Cerebellar cortex (tissue), 1 donor: ENCODE measurements at places on chromosomes 7 and 10.

GRCh38 chr10:18149196-18149800 lies 9.1 kb downstream of the CACNB2 start:
- no peak for DNase-seq

- peak; percentile 63 for DNase-seq
Observed at GRCh38 chr7:151744656-151745638, 132.0 kb downstream of the PRKAG2 start.

DNA sequence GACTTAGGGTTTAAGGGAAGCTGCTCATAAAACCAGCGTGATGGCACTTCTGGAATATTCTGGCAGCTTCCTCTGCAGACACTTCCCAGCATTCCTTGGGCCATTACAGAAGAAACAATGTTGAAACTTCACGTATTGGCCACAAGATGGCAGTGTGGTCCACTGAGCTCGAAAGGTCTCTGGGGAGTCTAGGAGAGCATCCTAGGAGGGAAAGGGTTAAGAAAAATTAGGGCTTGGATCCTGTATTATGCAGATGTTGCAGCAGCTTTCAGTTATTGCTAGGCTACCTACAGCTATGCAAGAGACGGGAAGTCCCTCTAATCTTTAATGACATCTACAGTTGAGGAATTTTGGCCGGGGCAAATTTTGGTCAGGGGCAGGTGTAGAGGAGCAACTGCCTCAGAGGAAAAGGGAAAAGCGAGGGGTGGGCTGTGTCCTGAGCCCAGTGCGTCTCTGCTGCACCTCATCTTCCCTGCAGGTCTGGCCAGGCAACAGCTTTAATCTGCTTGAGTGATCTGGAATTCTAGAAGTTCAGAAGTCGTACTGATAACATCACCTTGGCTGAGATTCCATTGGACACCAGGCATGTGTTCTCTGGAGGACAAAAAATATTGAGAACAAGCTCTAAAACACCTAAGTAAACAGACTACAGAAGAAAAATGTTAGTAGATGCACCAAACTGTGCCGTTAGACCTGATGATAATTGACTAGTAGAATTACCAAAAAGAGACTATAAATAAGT lies 220.8 kb upstream of the PRSS58 start:
- peak; percentile 32 for DNase-seq

DNA sequence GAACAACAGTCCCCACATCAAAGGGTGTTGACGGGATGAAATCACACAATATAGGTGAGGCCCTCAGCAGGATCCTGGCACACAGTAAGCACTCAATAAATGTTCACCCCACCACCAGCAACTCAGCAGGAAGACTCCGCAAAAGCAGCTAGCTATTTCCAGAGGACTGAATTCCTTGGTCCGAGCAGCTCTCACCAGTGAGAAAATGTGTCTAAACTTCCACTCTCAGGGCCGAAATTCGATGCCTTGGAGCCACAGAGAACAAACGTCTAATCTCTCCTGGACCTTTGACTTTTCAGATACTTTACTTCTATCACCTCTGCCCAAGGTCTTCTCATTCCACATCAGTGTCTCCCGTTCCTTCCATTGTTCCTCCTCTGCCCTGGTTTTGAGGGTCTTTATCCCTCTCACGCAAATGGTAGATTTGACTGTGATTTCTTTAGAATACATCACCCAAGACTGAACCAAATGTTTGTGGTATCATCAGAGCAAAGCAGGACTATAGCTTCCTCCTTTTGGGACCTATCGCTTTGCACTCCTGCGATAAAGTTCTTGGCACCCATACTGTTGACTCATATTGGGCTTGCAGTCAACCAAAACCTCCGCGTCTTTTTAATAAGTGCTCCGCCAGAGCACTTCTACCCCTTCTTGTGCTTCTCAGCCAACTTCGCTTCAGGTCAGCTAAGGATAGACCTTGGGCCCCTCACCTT lies 903 bp upstream of the NT5C2 start:
- DNase-seq = peak; percentile 45

- DNase-seq = no peak
Observed at GRCh38 chr10:124586142-124586541, 124.5 kb downstream of the LHPP start.

GRCh38 chr10:6313111-6313895 lies 110.6 kb downstream of the PFKFB3 start:
- DNase-seq = no peak

DNA sequence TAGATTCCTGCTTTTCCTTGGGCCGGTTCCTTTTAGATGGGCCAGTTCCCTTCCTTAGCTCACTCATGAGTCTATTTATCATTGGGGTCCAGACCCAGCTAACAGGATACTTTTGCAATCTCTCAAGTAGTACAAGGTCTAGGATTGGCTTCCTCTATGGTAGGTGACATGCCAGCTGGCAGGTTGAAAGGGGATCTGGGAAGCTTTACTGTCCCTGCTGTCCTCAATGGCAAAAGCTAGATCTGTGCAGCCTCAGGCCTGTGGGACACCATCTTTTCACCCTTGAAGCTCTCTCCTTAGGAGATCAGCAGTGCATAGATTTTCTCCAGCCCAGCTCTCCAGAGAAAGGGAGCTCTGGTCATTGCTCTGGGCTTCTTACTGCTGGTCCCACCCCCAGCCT lies 96.4 kb downstream of the CUL2 start:
- no peak for DNase-seq

DNA sequence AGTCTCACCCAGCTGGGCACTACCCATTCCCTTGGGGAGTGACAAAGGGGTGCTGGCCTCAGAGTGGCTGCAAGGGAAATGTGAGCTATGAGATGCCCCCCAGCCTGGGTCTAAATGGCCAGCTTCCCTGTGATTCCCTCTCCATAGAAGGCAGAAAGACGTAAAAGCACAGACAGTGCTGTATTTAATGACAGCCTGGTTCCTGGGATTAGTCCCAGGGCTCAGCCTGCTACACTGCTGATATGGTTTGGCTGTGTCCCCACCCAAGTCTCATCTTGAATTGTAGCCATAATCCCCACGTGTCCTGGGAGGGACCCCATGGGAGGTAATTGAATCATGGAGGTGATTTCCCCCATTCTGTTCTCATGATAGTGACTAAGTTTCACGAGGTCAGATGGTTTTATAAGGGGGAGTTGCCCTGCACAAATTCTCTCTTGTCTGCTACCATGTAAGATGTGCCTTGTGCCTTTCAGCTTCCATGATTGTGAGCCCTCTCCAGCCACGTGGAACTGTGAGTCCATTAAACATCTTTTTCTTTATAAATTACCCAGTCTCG lies 23.9 kb upstream of the CALN1 start:
- DNase-seq = peak; percentile 79

DNA sequence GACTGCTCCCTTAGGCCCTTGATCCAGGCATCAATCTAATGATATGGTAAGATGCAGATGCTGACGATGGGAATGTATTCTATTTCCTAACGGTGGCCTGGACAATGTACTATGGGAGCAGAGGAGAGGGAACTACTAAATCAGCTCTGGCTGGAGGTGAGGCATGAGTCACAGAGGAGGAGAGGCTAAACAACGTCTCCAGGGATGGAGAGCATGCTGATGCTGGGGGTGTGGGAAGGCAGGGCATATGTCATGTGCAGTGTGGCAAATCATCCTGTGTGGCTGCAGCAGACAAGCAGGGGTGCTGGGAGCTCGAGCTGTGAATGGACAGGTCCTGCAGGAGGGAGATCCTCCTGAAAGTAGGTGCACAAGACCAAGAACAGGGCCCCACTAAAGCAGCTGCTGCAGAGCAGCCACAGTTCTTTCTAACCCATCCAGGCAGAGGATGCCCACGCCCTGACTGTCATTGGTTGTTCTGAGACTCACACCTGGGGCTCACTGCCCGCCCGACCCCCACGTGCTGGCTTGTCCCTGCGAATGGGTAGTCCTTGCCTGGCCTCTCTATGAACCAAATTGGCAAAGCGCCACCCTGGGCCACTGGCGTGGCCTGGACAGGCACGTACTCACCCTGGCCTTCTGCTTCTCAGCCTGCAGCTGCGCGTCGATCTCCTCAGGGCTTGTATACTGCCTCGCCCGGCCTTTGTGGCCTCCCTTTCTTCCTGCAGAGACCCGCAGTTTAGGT lies 4.0 kb downstream of the PDAP1 start:
- no peak for DNase-seq

DNA sequence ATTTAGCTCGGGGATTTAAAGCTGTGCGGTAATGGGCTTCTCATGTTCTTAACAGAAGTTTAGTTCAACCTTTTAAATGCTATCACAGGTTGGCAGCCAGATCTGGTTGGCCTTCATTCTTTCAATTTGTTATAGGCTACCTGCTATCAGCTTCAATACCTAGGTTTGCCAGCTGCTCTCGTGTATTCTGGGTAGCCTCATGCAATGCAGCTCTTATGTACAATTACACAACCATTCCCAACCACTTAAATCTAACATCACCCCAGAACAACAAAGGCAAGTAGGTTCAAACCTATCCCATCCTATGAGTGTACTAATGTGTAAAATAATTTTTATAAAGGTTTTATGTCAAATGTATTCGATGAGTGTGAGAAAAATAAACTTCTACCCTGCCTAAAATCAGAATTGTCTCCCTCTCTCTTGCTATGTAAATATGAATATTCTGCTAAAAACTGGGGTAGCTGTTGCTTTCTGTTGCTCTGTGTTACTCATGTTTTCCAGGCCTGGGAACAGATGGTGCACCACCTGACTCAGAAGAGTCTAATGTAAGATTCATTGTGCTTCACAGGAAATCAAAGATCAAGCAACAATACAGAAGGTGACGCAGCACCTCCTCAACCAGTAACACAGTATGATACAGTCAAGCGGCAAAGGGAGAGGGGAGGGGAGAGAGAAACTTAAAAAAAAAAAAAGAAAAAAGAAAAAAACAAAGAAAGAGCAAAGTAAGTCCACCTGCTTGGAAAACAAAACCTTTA lies 188.6 kb downstream of the ETV1 start:
- DNase-seq = peak; percentile 93

- peak; percentile 55 for DNase-seq
Observed at GRCh38 chr7:50970092-50970491, 187.4 kb upstream of the GRB10 start.

DNA sequence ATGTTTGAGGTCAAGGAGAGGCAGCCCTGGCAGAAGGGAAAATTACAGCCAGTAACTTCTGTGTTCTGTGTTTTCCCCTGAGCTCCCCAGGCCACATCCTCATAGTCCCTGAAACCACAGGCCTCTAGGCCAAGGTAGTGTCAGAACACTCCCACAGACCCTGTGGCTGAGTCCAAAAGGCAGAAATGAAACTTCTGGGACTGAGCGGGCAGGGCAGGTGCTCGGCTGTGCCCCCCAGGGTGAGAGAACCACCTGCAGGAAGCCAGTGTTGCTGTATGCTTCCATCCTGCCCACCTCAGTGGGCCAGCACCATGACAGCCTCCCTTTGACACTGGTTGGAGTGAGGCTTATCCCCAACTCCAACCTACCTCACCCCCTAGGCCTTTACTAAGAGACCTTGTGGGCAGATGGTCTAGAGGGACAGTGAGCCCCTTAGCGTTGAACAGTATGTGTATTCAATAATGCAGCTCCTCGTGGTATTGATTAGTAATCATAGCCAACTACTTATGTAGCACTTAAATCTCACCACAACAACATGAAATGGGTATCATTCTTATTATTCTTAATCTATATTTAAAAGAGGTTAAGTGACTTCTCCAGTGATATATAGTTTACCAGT lies 30.3 kb downstream of the PIK3CG start:
- DNase-seq = no peak

DNA sequence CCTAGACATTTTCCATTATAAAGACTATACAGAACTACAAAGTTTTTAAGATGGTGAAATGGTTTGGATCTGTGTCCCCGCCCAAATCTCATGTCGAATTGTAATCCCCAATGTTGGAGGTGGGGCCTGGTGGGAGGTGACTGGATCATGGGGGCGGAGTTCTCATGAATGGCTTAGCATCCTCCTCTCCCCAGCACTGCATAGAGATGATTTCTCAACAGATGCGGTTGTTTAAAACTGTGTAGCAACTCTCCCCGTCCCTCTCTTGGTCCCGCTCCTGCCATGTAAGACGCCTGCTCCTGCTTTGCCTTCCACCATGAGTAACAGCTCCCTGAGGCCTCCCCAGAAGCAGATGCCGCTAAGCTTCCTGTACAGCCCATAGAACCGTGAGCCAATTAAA lies 1.6 kb downstream of the FAM133B start:
- DNase-seq = no peak
